ENCODE measurements at places on chromosomes 1 and 21.

DNA sequence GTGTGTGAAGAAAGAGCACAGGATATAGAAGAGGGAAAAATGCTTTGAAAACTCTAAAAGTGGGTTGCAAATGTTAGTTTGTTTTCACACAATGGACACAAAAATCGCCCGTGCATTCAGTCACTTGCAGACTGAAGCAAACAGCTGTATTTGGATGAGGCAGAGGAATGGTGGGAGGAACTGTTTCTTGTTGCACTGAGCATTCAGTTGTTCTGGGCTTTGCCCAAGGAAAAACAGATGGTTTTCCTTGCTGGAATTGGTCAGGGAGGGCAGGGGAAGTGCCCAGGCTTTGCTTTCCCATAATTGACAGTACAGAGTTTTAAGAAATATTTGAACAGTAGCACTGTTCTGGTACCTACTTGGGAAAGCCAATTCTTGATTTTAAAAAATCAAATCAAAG is 19.5 kb upstream of the WARS2 start:
- no peak for DNase-seq

DNA sequence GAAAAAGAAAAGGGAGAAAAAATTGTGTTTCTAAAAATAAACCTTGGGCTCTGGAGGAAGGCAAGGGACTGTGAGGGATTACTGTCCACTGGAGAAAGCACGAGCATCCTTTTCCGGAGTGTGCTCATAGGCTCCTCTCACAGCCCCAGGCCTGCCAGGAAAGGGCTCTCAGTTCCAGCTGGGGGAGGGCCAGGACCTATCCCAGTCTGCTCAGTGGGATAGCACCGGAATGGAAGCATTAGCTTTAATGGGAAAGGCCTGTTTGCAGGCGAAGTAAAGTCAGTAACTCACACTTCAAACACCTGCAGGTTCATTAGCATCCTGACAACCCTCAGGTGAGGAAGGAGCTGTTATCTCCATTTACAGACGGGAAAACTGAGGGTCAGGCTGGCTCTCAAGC is 113.9 kb upstream of the USP24 start:
- DNase-seq: peak; percentile 37

DNA sequence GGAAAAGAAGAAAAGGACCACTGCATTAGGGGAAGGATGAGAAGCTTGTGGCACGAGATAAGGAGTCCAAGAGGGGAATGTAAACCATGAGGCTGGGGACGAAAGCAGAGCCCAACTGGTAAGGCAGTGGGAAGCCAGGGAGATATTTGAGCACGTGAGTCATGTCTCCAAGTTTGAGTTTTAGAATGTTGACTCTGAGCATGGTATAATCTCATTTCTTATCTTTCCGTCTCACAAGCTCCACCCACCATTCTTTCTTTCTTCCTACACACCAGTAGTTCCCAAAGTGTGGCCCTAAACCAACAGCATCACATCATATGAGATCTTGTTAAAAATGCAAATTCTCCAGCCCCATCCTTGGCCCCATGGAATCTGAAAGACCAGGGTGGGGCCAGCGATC is 145.3 kb downstream of the PLPP3 start:
- DNase-seq: no peak

DNA sequence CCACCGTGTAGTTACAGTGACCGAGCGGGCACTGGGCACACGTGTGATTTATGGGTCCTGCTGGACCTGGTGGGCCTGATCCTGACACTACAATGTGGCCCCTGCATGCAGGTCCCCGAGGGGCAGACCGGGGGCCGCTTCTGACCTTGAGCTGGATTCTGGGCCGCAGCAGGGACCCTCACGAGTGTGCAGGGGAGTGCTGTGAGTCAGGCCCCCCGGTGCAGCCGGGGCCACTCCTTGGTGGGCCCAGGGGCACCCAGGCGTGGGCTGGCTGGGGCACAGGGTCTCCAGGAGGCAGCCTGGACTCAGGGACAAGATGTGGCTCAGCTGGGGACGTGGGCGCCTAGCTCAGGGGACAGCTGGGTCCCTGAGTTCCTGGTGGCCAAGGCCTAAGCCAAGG is 77.5 kb upstream of the TTC34 start:
- no peak for DNase-seq

- no peak for DNase-seq
These were observed 13.5 kb downstream of the VANGL1 start for GRCh38 chr1:115655306-115655663.

GRCh38 chr1:145879775-145880174 is 5.9 kb downstream of the ANKRD35 start:
- peak; percentile 16 for DNase-seq

GRCh38 chr1:2628191-2628932 is 4.5 kb downstream of the MMEL1 start:
- DNase-seq: peak; percentile 32

GRCh38 chr1:98975113-98975512 is 29.5 kb downstream of the PLPPR5 start:
- no peak for DNase-seq

DNA sequence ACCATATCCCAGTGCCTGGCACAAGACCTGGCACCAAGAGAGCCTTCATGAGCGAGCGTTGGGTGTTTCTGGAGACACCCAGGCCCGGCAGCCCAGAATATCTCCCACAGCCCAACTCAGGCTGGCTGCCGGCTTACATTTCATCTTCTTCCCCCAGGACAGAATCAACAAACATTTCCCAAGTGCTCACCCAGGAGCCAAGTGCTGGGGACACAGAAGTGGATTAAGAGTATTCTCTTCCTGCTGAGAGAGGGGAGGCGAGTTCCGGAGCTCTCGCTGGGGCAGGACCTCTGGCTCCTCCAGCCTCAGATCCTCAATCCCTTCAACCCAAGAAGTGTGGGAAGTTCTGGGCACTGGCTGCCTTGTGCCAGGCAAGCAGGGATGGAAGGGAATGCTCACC is 23.6 kb downstream of the IFFO2 start:
- DNase-seq: no peak

GRCh38 chr1:19398309-19398760 is 86.2 kb downstream of the SLC66A1 start:
- no peak for DNase-seq

GRCh38 chr1:22930240-22930912 is 42.3 kb downstream of the LACTBL1 start:
- DNase-seq: peak; percentile 92

DNA sequence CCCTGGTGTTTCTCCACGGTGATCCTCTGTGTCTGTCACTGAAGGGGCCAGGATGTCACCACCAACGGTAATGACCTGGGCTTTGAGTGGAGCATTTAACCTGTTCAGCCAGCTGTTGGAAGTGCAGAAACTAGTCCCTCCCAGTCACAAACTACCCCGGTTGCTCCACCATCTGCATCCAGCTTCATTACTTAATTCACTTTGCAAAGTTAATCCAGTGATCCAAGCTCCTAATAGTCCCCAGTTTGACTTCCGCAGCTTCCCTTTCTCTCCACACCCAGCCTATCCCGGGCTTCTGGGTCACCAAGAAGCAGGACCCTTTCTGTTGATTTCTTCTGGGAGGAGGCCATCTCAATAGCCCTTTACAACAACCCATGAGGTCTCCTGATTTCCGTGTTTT is 63.5 kb downstream of the MDM4 start:
- no peak for DNase-seq

- no peak for DNase-seq
These were observed 2.1 kb downstream of the FHAD1 start for GRCh38 chr1:15249081-15249480.

- DNase-seq: peak; percentile 72
These were observed 17.2 kb downstream of the JAK1 start for GRCh38 chr1:64948905-64949833.

GRCh38 chr21:36512971-36513370 is 33.0 kb upstream of the CLDN14 start:
- DNase-seq: no peak

- no peak for DNase-seq
These were observed 74.0 kb downstream of the NUF2 start for GRCh38 chr1:163395790-163396189.

DNA sequence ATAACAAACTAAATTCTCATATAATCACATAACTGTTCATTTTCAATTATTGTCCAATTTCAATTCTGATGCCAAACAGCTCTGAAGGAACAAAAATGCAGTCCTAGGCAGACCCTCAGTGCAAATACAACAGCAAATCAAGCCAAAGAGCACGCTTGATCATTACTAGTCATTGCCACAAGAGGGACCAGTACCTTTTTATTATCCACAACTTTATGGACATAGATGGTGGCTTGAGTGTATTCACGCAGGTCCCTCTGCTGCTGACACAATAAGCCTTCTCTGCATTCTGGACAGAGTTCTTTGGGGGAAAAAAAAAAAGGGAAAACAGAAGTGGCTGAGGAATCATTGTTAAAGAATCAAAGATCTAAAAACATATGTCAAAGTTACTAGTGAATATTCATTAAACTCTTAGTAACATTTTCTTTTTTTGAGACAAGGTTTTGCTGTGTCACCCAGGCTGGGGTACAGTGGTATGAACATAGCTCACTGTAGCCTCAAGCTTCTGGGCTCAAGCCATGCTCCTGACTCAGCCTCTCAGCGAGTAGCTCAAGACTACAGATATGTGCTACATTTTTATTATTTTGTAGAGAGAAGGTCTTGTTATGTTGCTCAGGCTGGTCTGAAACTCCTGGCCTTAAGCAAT is 34.3 kb upstream of the RAP1GAP start:
- DNase-seq: peak; percentile 48

GRCh38 chr1:4108758-4109627 is 208.9 kb upstream of the C1orf174 start:
- DNase-seq: no peak

DNA sequence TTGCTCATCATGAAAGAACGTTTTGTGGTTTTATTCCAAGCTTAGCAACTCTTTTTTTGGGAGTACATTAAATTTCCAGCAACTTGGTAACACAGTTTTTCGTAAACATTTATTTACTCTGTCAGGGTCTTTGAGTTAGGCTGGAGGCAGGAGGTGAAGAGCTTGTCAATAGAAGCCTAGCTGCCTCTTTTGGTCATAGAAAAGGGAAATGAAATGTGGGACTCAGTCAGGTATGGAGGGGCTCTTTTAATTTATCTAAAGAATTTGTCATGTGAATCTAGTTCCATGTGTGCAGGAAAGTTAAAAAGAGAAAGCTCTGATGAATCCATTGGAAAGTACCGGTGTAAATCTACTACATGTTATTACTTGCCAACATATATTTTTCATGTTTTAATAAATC is 45.9 kb upstream of the PRMT6 start:
- DNase-seq: no peak

DNA sequence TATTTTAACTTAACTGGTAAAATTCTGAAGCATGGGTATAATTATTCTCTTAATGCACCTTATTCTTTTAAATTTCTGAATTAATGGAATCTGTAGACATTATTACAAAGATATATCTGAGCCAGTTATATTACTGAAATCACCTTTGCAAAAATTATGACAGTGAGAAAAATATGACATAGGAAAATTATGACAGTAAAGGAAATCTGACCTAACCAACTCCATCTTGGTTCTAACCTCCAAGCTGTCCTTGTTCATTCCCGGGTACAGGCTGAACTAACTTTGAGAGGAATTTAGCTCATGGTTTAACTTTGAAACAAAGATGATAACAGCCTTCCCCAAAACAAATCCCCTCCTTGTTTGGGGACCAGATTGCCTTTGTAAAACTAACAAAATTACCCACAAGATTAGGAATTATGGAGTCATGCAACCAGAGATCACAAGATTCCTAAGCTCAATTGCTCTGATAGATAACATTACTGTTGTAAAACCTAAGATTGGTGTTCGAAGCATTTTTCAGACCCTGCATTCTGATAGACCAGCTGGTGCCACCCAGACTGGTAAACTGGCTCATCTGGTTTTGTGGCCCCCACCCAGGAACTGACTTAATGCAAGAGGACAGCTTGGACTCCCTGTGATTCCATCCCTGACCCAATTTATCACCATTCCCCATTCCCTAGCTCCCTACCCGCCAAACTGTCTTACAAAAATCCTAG is 9.4 kb upstream of the CD55 start:
- no peak for DNase-seq

- DNase-seq: peak; percentile 47
These were observed 73.2 kb upstream of the ADGRL4 start for GRCh38 chr1:79079770-79080169.

GRCh38 chr1:59230622-59231021 is 66.3 kb upstream of the FGGY start:
- DNase-seq: no peak

- DNase-seq: no peak
These were observed 117.2 kb upstream of the JUN start for GRCh38 chr1:58901008-58901407.

DNA sequence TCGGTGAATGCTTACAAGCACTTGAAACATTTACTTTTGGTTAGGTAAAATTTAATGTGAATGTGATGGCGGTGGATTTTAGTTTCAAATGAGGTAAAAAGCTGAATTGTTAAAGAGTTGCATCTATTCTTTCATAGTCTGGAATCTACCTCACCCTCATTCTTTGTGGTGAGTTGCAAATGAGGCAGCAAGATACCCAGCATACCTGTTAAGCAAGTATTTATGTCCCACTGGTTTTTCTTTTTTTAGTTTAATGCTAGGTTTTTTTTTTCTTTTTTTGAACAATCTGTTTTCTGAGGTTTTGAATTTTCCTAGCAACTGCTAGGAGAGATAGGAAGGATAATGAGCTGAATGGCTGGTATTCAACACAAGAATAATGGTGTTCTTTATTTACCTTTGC is 127.9 kb upstream of the CACYBP start:
- DNase-seq: peak; percentile 82

GRCh38 chr1:211485480-211485857 is 6.5 kb downstream of the RD3 start:
- DNase-seq: no peak

GRCh38 chr1:170959385-170959784 is 24.1 kb downstream of the MROH9 start:
- DNase-seq: no peak

DNA sequence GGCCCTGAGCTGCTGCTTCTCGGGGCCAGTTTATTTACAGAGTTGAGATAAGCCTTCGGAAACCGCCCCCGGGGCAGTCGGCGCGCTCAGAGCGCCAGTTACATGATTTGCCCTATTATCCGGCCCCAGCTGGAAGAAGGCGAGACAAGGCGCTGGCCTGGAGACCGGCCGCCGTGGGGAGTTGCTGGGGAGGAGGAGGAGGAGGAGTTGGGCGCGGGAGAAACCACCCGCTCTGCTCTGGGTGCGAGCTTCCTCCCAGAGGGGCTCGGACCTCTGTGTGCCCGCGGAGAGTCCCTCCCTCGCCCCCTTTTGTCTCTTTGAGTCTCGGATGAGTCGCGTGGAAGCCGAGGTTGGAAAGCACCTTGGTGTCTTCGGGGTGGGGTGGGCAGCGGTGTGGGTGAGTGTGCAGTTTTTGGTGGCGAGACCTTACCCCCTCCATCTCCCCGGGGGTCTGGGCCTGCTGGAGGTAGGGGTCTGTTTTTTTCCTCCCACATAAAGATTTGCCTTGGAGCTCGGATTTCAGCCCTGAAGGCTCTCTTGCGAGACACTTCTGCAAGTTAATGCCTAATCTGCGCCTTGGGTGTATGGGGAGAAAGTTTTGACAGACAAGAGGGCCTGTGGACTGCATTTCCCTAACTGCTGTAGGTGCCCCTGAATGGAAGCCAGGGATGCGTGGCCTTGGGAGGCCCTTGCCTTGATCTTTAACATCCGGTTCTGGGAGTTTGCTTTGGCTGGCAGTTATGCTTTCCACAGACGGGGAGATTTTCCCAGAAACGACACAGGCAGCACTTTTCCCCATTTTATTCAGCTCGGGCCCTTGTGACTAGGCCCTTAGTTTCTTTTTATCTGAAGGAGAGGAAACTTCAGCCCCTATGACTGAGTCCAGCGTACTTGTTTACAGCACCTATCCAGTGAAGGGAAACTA is 80.0 kb downstream of the NDUFS5 start:
- DNase-seq: peak; percentile 62

- DNase-seq: no peak
These were observed 15.3 kb downstream of the CFAP74 start for GRCh38 chr1:1988061-1988945.

GRCh38 chr1:97989094-97989680 is 68.4 kb upstream of the DPYD start:
- DNase-seq: no peak
